Thymus (tissue), 14 donors: ENCODE measurements at places on chromosomes 6 and 20. TPM values are rescaled to one million over a fixed set of nuclear protein-coding genes. Genes with fewer than 3 reads are reported as not detected.

DNA sequence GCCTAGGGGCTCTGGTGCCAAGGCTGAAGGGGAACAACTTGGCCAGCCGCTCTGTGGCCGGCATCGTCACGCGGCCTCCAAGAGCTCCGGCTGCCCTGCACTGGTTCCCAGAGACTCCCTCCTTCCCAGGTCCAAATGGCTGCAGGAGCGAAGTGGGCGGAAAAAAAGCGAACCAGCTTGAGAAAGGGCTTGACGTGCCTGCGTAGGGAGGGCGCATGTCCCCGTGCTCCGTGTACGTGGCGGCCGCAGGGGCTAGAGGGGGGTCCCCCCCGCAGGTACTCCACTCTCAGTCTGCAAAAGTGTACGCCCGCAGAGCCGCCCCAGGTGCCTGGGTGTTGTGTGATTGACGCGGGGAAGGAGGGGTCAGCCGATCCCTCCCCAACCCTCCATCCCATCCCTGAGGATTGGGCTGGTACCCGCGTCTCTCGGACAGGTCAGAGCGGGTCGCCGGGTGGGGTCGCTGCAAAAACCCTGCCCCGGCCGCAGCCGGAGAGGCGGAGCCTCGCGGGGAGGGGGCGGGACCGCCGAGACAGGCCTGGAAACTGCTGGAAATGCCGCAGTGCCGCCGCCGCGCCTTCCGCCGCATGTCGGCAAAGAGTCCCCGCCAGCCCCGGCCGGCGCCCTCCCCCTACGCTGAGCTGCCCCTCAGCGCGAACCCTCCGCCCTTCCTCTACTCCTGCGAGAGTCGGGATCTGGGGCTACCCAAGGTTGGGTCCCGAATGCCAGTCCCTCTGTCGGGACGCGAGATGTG is 814 bp upstream of the HSP90AB1 start:
- peak; percentile 85 for DNase-seq
- H3K27me3 ChIP-seq: no peaks in the 10 kb centered on the region
- peak overlapping the region; percentile 74 for H3K4me3 ChIP-seq
- H3K36me3 ChIP-seq: peaks cover 30% of the 10 kb centered on the region
- peaks cover 23% of the 10 kb centered on the region for H3K4me1 ChIP-seq

The GNRH2 gene
- 0.14 TPM for total RNA-seq

DNA sequence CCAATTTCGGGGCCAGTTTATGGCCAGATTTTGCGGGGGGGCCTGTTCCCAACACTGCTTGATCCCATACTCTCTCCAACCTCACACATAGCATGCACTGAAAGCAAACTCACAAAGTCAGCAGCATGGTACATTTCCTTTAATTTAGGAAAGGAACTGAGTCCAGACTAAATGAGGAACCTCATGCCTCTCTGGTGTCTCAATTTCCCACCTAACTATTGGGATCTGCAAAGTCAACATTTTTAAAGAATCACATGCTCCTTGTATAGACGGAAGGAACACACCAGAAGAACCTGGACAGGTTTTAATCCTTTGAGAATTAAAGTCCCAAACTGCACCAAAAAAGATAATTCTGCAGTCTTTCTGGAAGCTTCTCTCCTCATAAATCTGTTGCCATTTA is 33.3 kb downstream of the FAM50B start:
- H3K4me1 ChIP-seq: no peaks in the 10 kb centered on the region
- H3K27me3 ChIP-seq: no peaks in the 10 kb centered on the region
- H3K4me3 ChIP-seq: no peak overlapping the region

- no peak overlapping the region for H3K27ac ChIP-seq
- H3K27me3 ChIP-seq: no peaks in the 10 kb centered on the region
- H3K4me3 ChIP-seq: no peak overlapping the region
- no peak for DNase-seq
Observed at GRCh38 chr6:39086294-39086693, 28.7 kb downstream of the SAYSD1 start.

DNA sequence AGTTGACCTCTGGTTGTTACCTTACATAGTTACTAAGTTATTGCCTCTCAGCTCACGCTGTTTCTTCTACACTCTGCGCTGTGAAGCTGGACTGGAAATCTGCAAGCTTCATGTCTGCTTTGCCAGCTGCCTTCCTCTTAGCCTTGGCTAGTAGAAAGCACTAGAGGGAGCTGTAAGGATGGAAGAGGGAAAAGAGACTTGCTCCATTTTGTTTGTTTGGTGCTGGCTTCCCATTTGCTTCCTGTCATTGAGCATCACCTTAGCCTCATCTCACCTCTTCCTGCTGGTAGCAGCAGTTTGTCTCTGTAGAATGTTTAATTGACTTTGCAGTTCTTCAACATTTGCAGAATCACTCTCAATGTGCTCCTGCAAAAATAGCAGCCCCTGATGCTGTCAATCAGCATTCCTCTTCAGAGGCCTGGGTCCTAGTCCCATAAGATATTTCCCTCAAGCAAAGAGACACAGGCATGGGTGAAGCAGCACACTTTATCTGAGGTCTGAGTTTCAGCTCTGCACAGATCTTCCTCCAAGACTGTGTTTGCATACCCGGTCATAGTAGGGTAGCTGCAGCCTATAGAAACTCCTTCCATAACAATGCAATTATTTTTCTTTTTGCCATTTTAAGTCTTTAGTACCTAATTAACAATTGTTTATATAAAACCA is 302.2 kb upstream of the EPHA7 start:
- no peaks in the 10 kb centered on the region for H3K27me3 ChIP-seq
- no peaks in the 10 kb centered on the region for H3K36me3 ChIP-seq
- no peak overlapping the region for H3K4me3 ChIP-seq
- no peak for DNase-seq

DNA sequence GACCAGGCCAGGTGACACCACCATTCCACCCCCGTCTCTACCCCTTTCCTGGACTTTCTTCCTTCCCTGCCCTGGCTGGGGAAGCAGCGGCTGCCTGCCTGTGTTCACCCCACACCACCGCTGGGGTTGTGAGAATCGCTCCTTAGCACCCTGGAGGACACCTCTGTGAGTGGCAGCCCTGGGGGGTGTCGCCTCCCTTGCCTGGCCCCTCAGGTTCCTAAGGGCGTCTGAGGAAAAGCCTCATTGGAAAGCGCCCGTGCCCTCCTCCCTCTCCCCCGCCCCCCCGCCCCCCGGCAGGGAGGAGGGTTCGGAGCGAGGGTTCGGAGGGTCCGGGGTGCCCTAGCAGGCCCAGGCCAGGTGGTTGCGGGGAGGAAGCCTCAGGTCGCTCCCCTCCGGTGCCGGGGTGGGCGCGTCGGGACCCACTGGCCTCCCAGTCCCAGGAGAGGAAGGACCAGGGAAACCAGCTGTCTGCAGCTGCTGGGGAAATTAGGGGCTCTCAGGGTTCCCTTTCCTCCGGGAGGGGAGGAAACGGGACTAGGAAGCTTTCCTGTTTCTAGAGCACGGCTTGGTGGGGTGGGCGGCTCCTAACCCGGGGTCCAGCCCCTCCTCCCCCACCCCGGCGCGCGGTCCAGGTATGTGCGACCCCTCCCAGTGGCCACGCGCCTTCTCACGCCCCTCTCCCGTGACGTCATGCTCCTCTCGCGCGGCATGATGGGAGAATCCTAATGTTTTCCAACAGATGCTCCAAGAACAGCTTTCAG is at the start of gene PHACTR3:
PHACTR3 (plus strand) TSS at position 760 of the 761 bp plus-strand sequence. CDS start 475 bp downstream, outside the sequence.
- no peak within 1 kb of the TSS for H3K4me3 ChIP-seq
- no peak for DNase-seq
- no peaks in the 10 kb centered on the region for H3K36me3 ChIP-seq
- H3K4me1 ChIP-seq: no peaks in the 10 kb centered on the region
- no peak within 1 kb of the TSS for H3K27ac ChIP-seq
- H3K27me3 ChIP-seq: peaks cover 48% of the 10 kb centered on the region

GRCh38 chr20:34871966-34872621 is 562 bp downstream of the GGT7 start:
- H3K27ac ChIP-seq: no peak overlapping the region
- H3K4me1 ChIP-seq: peaks cover 50% of the 10 kb centered on the region
- H3K36me3 ChIP-seq: no peaks in the 10 kb centered on the region
- DNase-seq: no peak

- no peak overlapping the region for H3K4me3 ChIP-seq
- no peak overlapping the region for H3K27ac ChIP-seq
- H3K27me3 ChIP-seq: no peaks in the 10 kb centered on the region
- no peak for DNase-seq
- no peaks in the 10 kb centered on the region for H3K4me1 ChIP-seq
- peaks cover 8% of the 10 kb centered on the region for H3K36me3 ChIP-seq
Observed at GRCh38 chr6:111105578-111105977, 18.3 kb downstream of the SLC16A10 start.
